ENCODE measurements at places on chromosomes 5 and 9.

DNA sequence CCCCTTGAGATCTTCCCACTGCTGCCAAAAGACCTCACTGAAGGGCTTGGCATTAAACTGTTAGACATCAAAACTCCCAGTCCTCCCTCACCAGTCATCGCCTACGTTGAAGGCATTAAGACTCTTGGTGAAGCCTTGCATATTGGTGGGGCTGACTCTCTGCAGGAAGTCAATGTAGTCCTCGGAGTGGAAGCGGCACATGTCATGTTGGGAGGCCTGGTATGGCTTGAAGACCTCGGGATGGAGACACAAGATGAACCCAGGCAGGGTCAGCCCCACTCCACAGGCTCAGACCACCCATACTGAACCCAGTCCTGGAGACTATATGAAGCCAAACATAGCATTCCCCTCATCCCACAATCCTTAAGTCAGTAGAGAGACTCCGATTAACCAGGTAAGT lies 1.9 kb downstream of the HDAC3 start:
- DNase-seq, result no peak

DNA sequence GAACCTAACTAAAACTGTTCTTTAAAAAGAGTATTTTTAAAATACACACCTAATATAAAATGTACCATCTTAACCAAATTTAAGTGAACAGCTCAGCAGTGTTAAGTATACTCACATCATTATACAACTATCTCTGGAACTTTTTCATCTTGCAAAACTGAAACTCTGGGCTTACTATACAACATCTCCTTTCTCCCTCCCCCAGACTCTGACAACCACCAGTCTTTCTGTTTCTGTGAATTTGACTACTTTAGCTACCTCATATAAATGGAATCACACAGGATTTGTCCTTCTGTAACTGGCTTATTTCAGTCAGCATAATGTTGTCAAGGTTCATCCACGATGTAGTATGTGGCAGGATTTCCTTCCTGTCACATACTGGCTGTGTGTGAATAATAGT lies 93.5 kb downstream of the FOXD1 start:
- DNase-seq, result no peak

DNA sequence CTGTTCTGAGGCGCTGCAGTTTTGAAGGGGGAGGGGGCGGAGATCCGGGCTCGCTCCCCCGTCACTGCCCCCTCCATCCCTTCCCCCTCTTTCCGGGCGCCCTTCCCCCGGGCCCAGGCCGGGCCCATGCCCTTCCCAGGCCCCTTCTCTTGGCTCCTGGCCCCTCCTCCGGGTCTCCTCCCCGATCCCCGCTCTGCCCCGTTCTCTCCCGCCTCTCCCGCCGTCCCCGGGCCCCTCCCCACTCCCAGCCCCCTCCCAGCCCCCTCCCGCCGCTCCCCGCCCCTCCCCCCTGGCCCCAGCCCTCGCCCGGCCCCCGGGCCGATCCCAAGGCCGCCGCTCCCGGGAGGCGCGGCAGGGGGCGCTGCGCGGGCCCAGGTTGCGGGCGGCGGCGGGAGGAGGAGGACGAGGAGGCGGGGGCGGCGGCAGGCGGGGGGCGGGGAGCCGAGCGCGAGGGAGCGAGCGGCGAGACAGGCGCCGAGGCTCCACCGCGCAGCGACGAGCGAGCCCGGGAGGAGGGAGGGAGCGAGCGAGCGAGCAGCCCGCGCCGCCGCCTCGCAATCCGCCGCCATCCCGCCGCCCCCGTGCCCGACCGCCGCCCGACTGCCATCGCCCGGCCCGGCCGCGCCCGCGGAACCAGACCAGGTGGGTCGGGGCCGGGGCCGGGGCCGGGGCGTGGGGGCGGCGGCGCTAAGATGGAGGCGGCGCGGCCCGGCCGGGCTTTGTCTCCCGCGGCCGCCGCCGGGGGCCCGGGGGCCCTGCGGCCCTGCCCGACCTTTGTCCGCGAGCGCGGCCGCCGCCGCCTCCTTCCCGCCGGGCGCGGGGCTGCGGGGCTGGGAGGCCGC lies at the start of gene PRRC2B:
PRRC2B (plus strand) TSS at position 465 of the 842 bp plus-strand sequence. CDS start 36,059 bp downstream, outside the sequence.
- peak; percentile 83 for DNase-seq

DNA sequence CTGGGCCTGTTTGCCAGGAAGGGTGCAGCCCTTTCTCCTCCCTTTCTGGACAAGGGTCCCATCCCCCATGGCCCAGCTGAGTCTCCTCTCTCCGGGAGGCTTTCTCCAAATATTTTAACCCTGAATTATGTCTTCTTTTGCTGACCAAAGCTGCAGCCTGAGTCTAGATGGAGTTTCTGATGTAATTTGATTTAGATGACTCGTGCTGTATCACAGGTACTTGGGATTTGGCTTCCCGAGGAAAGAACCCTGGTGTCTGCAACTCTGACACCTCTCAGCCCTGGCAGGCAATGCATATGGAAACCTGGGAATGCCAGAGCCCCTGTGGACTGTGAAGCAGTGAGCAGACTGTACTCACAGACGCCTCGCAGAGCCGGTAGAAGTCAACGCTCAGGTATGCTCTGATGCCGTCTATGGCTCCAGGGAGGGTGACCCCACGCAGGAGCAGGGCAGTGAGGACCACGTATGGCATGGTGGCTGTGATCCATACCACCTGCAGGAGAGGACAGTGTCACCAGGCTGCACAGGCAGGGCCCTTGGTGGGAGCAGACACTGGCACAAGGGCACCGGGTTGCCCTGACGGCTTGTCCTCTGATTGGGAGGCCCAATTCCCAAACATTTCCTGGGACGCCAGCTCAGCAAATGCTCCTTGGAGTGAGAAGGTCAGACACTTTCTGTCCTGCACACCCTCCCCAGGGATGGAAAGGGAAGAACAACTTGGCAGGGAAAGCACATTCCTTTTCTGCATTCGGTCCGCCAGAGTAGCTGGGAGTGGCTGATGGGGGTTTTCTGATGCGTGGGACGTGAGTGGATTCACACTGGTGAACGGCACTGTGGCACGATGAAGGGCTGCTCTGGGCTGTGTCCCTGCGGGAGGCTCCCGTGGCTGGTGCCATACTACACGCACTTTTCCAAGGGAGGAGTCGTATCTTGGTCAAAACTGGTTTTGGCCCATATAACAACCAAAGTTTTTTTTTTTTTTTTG lies 24.7 kb downstream of the SLC6A3 start:
- no peak for DNase-seq

DNA sequence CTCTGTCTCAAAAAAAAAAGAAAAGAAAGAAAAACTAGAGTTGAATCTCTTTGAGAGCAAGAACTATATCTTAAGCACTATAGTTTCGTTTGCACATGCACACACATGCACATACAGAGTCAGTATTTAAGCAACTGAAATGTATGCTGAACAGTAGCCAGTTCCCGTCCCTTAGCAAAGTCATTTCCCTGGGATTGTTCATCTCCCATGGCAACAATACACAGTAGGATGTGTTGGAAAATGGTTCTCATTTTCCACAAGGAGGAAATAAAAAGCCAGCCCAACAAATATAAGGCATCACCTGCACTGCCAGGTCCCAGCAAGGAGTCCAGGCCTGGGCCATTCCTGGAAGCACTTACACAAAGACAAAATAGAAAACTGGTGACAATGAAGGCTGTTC lies 4.2 kb upstream of the ZNF346 start:
- DNase-seq, result no peak

GRCh38 chr5:174166231-174167079 lies 120.9 kb downstream of the NSG2 start:
- DNase-seq, result no peak

- DNase-seq, result no peak
Observed at GRCh38 chr9:131884222-131884621, 144.3 kb upstream of the RAPGEF1 start.

DNA sequence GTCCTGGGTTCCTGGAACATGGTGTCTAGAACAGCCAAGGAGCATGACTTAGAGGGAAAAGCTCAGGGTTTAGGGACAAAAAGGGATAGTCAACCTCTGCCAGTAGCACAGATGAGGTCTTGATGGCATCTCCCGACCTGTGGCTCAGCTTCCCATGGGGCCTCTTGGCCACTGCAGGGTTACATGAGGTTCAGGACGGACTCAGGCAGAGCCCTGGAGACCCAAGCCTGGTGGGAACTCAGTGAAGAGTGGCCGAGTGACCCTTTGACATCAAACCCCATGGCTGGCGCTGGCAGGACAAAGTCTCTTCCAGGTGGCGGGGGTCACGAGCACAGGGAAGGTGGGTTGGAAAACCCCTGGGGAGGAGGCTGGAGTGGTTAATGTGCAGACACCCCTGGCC lies 57.8 kb downstream of the MTRR start:
- no peak for DNase-seq
